ENCODE measurements at places on chromosomes 11 and 22.

- DNase-seq: no peak
These were observed 1.4 kb downstream of the LRRC74B start for GRCh38 chr22:21047035-21047661.

DNA sequence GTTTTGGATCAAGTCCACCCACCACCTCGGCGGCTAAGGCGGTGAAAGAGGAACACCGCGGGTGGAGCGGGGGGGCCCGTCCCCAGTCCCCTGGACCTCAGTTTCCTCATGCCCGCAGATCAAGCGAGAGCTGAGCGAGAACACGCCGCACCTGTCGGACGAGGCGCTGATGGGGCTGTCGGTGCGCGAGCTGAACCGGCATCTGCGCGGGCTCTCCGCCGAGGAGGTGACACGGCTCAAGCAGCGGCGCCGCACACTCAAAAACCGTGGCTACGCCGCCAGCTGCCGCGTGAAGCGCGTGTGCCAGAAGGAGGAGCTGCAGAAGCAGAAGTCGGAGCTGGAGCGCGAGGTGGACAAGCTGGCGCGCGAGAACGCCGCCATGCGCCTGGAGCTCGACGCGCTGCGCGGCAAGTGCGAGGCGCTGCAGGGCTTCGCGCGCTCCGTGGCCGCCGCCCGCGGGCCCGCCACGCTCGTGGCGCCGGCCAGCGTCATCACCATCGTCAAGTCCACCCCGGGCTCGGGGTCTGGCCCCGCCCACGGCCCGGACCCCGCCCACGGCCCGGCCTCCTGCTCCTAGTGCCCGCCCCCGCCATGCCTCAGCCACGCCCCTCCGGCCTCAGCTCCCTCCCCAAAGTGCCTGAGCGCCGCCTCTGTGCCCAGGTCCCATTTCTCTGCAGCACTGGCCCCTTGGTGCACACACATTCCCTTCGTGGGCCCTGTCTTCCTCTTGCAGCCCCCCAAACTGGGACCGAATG, 12.7 kb downstream of the MAFF start:
- no peak for DNase-seq

- DNase-seq: no peak
These were observed 22.1 kb downstream of the GNAZ start for GRCh38 chr22:23092217-23092955.

DNA sequence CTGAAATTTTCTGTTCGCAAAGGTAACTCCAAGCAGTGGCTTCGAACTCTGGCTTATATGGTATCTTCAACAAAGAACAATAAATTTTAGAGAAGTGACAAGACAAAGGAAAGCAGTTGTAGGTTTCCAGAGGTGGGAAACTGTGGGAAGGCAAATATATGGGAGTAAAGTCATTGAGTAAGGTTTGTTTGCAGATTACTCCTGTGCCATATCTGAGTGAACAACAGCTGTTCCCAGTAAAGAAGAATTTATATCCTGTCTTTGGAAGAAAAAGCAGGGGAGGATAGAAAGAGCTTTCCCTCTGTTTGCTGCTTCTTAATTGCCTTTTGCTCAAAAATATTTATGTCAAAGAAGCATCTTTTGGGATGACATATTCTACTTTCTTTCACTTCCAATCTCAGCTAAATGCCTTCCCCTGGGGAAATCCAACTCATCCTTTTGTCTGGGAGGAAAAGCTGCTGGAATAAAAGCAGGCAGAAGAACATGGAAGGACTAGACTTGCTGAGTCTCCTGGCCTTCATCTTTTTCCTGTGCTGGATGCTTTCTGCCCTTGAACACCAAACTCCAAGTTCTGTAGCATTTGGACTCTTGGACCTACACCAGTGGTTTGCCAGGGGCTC, 10.4 kb upstream of the RCN1 start:
- DNase-seq: no peak

DNA sequence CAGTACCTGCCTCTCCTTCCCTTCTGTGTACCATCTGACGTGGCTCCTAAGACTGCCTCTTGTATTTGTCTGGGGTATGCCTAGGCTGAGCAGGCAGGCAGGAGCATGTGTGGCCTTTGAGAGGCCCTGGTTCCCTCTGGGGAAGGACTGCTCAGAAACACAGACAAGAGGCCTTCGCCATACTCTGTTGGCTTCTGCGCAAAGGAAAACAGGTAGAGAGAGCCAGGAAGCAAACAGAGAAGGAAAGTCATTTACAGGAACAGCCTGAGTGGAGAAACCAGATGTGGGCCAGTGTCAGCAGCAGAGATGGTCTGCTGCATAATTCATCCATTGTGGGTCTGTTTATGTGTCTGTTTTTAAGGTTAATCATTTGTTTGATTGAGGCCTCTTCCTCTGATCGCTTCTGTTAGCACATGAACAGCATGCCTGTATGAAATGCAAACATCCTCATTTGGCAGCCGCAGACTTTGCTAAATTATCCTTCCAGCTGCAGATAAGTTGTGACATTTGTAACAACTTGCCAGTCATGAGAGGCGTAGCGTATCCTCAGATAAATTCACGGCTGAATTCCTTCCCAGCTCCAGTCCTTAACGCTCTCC, 119.4 kb downstream of the GALNT18 start:
- DNase-seq: no peak

Data from HCEC 1CT (cell line).